GM12865 (cell line): ENCODE measurements at places on chromosomes 12 and 14.
A peak's percentile ranks its signal among the peaks of the same experiment; 100 is the strongest.

- DNase-seq, result peak; percentile 48
Measured at GRCh38 chr12:68080577-68080976, 79.0 kb downstream of the IFNG start.

DNA sequence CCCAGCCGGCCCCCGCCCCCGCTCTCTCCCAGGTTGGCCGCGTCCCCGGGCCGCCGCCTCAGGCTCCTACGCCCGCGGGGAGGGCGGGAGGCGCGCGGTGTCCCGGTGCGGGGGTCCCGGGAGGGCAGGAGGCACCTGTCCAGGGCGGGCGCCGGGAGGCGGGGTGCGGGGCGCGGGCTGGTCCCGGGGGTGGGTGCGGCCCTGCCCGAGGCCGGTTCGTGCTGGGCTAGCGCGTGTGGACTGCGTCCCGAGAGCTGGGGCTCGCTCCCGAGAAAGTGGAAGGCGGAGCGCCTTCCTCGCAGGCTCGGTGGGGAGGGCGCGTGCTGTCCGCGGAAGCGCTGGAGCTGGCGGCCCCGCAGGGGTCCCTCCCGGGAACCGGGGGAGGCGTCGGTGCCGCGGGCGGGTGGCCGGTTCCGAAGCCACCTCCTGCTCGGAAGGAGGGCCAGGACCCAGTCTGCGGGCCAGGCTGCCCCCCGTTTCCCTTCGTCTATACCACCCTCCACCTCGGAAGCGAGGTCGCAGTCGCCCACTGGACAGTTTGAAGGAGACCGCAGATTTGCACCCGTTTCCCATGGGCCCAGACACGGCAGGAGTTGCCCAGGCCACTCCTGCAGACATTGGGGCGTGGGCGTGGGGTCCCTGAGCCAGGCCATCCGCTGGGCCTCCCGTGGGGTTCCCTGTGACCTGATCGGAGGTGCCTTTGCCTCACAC, 636 bp downstream of the ZFYVE21 start:
- no peak for DNase-seq

GRCh38 chr12:115922952-115923564, 354.4 kb downstream of the MED13L start:
- DNase-seq, result peak; percentile 30

GRCh38 chr14:45434221-45434620, 181.2 kb upstream of the MIS18BP1 start:
- no peak for DNase-seq

DNA sequence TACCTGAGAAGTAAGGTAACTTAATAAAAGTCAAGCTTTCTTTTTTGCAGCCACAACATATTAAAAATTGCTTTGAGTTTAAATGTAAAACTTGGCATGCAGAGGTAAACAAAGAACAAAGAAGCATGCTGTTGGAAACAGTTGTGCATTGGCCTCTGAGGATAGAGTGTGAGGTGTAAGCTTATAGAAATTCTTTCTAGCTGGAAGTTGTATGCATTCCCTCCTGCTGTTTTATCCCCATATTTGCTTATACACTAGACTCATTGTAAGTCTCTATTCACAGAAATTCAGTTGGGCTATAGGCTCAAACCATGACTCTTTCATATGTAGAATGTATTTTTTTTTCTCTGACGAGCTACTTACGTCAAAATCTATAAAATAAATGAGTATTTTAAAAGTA, 316.3 kb downstream of the SLC6A15 start:
- DNase-seq, result no peak

GRCh38 chr14:93878212-93878611, 48.9 kb upstream of the FAM181A start:
- DNase-seq, result no peak
